ENCODE measurements at places on chromosomes 12 and 14. TPM values are rescaled to one million over a fixed set of nuclear protein-coding genes. Genes with fewer than 3 reads are reported as not detected.

Gene IL22
- total RNA-seq, result not detected

Gene MYF6
- not detected for total RNA-seq

Gene FAM186B
- 0.27 TPM for total RNA-seq

Gene TOMM20L
- total RNA-seq, result not detected

Gene EXOC3L4
- total RNA-seq, result 15.6 TPM

Gene CDC42BPB
- total RNA-seq, result 83.8 TPM

Measured in colonic mucosa (tissue), 4 donors.